Esophagus squamous epithelium (tissue), 5 donors: ENCODE measurements at places on chromosomes 3 and 15.

GRCh38 chr15:88981244-88982215, 68.4 kb upstream of the MFGE8 start:
- DNase-seq: no peak

DNA sequence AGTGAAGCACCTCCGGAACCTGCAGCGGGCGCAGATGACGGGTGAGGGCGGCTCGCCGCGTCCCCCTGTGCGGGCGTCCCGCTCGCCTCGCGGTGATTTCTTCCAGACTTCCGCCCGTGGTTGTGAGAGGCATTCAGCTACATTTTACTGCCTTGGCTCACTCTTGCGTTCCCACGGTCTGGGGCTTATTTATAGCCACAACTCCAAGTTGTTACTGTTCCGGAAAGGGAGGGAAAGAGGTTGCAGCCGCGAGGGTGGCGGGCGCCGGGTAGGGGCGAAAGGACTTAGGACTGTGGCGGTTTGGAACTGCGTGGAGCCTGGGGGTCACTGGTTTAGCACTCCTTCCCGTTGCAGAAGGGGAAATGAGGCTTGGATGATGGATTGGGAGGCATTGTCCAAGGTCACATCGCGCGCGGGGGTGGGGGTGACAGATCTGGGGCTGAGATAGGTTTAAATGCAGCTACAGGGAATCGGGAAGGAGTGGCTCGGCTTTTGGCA, 1.1 kb downstream of the HES1 start:
- DNase-seq: no peak

DNA sequence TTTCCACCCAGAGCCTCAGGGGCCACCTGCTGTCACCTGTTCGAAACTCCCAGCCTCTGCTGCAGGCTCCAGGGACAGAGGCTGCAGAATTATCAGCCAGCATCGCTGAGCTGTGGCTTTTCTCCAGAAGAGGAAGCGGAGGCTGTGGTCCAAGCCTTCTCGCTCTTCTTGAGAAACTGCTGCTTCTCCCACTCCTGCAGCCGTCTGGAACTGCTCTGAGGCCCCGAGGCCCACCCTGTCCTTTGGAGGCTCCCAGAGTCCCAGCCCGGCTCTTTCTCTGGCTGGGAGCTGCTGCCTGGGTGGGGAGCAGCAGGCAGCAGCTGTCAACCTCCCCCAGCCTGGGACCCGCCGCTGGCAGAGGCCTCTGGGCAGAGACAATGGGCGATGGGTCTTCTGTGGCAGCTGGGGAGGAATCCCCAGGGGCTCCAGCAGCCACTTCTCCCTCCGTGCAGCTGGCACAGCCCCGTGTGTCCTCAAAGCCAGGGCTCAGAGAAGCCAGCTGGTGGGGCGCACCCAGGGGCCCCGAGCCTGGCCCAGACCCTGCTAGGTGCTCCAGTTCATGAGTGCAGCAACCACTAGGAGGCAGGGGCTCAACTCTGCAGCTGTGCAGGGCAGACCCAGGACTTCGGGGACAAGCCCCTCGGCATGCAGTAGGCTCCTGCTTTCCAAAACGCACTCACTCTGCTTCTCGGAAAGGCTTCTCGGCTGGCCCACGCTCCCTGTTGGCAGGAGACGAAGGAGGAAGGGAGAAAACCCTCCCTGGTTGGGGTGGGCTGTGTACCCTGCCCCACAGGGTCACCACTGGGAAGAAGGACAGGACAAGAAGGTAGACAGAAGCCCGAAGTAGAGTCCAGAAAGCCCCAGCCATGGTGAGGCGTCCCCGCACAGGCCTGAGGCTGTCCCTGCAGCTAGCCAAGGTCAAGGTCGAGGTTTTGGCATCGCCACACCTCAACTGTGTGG, 49.9 kb upstream of the FURIN start:
- no peak for DNase-seq

DNA sequence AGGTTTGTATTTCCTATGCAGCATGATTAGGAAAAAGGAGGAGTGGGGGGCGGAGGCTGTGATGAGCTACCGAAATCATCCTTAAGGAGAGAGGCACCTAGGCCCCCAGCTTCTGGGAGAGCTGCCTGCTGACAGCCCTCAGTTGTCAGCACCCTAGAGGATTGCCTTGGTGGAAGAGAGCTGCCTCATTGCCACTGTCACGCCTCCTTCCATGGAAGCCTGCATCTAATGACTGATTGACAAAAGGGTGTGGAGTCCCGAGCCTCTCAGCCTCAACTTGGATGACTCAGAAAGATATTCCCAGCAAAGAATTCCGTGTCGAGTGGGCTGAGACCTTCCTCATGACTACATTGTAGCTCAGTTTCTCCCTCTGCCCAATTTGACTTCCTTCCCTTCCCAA, 320.4 kb upstream of the PROK2 start:
- no peak for DNase-seq

DNA sequence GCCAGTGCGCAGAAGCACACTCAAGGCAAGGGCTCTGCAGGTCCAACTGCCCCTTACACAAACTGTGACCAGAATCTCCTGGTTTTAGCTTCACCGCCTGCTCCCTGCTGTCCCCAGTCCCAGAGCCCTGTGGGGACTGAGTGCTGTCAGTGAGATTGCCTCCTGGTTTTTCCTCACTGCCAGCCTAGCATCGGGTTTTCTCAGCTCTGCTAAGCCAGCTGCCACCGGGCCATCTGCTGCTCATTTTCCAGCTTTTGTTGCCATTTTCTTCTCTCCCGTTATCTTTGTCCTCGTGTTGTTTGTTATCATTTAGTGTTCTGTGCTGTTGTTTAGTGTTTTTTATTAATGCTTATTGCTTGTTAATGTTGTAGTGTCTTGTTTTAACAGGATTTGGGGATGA, 79.5 kb upstream of the BLM start:
- DNase-seq: no peak

- DNase-seq: no peak
Observed at GRCh38 chr3:124306665-124307064, 314.7 kb upstream of the ROPN1 start.
